ENCODE measurements at places on chromosomes 11 and 22.

DNA sequence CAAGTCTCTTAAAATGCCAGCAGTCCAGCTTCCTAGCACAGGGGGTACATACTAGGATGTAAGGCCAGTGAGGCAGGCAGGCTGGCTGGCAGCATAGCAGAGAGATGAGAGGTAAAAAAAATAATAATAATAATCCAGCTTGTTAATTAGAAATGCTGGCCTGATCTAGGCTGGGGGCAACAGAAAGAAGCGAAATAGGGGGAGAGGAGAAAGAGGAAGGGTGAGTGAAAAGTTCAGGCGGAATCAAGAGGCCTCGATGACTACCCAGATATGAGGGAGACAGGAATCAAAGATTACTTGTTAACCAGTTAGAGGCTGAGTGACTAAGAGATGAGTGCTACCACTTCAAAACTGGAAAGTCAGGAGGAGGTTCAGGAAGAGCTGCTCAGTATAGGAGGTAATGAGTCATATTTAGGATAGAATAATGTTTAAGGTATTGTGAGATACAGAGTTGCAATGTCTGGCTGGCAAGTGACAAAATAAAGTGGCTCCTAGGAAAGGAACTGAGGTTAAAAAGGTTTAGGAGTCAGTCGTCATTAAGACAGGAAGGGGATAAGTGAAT is 2.8 kb downstream of the ALKBH8 start:
- DNase-seq, result no peak

GRCh38 chr11:10385696-10386095 is 69.4 kb upstream of the AMPD3 start:
- no peak for DNase-seq

DNA sequence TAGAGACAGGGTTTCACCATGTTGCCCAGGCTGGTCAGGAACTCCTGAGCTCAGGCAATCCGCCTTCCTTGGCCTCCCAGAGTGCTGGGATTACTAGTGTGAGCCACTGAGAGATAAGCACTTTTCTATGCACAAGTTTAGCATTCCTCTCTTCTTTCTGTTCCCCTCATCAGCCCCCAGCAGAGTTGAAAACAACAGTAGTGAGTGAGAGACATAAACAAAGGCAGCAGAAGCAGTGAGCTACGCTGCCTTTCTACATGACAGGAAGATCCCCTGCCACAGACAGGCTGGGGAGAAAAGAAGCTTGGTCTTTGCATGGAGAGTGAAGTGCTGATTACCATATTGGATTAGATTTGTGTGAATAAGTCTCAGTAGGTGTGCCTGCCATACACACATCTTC is 392.0 kb upstream of the KIRREL3 start:
- DNase-seq, result no peak

- no peak for DNase-seq
These were observed 195.9 kb downstream of the SPON1 start for GRCh38 chr11:14158393-14158792.

DNA sequence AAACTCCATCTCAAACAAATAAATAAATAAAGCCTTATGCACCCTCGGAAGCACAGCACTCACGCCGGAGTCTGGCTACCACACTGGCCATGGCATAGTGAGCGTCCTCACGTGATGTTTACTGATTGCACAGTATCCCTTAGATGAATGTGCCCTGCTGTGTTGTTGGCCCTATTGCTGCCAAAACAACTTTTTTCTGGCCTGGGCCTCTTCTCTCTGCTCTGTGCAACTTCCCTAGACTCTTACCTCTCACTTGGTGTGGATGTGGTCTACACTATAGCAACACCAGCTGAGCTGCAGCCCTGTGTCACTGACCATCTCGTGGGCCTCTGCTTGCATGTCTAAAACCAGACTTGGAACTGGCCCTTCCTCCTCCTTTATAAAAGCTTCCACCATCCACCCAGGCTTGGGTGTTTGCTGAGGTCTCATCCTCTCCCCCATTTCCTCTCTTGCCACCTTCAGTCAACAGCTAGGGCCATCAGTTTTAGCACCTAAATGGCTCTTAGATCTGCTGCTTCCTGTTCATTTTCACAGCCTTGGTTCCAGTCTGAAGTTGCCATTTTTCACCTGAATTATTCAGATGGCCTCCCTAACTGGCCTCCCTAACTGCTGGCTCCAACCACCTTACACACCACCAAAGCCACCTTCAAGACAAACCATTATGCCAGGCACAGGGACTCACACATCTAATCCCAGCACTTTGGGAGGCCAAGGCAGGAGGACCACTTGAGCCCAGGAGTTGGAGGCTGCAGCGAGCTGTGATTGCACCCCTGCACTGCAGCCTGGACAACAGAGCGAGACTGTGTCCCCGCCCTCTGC is 9.2 kb downstream of the ZNF74 start:
- DNase-seq, result no peak

DNA sequence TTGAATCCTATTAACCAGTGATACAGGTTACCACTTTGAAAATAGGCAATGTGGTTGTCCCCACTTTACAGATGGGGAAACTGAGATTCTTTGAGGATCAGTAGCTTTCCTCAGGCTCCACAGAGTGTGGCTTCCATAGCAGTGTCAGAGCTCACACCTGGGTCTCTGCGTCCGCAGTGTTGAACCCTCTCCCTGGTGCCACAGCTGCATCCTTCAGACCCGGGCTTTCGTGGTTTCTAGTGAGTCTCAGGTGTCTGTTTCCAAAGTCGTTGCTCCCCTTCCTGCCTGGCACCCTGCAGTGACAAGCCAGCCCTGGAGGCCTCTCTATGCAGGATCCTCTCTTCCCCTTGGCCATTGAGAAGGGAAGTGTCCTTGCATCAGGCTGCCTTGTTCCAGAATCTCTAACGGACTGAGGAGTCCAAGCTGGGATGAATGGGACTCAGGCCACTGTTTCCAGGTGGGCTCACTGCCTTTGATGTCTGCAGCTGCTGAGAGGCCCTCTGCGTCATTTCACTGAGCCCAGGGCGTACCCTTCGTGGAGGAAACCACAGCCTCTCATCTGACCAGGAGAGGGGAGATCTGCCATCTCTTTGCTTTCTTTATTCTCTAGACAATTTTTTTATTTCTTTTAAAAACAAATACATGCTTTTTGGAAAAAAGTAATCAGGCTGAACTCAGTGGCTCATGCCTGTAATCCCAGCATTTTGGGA is 48.4 kb upstream of the MICAL2 start:
- no peak for DNase-seq

- DNase-seq, result no peak
These were observed 22.8 kb downstream of the CASP5 start for GRCh38 chr11:105000167-105000566.

DNA sequence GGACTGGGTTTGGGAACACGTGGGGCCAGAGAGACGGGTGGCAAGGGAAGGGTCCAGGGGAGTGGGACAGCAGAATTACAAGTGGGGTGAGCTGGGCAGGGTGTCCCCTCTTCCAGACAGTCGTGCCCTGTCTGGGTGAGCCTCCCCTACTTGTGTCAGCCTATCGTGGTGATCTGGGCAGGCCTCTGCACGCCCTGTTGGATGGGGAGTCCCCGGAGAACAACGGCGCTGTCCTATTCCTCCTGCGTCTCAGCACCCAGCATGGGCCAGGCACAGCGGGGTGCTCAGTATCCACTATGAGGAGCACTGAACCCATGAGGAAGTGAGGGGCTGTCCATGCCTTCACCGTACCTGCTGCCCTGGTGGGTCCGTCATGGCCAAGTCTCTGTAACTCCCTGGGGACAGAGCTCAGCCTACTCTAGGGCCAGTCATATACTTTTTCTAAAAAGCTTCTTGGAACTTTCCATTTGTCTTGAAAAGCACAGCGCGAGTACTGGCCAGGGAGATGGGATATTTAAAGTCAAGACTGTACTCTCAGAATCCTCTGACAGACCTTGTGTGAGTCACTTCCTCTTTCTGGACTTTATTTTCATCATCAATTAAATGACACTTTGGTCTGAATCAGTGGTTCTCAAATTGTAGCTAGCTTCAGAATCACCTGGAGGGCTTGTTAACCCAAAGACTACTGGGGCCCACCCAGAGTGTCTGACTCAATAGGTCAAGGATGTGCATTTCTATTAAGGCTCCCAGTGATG is 81.7 kb upstream of the NECTIN1 start:
- no peak for DNase-seq

DNA sequence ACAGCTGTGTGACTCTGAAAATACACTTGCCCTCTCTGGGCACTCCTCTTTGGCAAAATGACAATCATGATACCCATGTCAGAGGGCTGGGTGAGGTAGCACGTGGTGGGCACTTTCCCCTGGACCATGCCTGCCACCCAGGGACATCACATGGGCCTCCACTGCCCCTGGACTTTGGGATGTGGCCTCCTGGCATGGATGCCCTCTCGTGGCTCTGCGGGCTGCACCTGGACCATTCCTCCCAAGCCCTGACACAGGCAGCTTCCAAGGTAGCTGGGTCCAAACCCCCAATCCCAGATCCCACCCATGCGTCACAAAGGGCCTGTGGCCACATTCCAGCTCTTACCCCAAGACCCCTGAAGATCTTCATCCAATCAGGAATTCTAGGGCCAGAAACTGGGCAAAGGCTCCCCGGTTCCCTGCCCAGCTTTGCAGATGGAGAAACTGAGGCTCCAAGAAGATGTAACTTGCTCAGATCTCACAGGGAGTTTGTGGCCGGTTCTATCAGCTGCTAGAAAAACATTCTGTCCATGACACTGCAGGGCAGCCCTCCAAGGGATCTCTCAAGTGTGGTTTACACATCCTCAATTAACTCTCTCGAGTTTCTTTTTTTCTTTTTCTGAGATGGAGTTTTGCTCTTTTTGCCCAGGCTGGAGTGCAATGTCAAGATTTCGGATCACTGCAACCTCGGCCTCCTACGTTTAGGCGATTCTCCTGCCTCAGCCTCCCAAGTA is 35.4 kb upstream of the CYB5R3 start:
- DNase-seq, result no peak

DNA sequence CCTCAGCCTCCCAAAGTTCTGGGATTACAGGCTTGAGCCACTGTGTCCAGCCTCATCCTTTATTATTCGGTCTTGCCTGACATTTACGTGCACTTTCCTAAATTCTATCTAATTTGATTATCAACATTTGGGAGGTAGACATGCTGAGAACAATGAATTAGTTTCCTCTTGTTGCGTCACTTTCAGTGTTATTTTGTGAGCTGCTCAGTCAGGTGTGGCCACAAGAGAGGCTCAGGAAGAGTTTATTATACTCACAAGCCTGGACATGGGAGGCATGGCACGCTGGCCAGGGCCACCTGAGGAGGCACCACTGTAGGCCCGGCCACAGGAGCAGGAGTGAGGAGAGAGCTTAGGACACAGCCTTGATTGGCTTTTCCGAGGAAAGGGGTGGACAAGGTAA is 59.7 kb upstream of the RBFOX2 start:
- no peak for DNase-seq

DNA sequence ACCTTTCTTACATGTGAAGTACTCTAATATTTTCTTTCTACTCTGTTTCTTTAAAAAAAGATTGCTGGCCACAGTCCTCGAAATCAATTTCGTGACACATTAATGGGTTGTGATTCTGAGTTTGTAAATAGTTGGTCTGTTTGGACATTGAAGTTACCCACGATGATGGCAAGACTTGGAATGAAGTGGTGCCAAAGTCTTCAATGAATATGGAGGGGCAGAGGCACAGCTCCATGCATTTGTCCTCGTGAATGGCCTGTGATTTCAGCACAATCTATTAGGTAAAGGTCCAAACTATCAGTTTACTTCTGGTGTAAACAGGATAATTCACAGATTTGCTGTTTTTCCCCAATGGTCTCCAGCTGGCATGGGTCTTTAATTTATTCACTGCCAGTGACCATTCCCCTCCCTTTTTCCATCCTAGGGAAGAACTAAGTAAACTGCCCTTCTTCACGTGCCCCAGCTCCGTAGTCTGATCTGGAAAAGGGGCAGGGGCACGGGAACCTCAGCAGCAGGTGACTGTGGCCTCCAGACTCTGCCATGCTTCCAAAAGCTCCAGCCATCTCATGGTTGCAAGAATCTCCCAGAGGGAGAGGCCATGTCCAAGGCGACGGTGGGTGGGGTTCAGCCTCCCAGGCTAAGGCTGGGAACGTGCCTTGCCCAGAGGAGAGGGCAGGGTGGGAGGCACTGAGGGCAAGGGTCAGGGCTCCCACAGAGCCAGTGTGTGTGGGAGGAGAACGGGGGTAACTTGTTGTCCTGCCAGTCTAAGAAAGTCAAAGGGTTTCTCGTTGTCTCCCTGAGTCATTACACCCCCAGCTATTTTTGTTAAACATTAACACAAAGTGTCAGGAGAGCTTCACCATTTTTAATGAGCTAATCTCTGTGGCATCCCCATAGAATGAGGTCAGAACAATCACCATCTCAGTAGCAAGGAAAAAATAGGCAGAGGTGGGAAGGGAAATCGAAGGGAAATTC is 16.9 kb upstream of the PEX26 start:
- no peak for DNase-seq

DNA sequence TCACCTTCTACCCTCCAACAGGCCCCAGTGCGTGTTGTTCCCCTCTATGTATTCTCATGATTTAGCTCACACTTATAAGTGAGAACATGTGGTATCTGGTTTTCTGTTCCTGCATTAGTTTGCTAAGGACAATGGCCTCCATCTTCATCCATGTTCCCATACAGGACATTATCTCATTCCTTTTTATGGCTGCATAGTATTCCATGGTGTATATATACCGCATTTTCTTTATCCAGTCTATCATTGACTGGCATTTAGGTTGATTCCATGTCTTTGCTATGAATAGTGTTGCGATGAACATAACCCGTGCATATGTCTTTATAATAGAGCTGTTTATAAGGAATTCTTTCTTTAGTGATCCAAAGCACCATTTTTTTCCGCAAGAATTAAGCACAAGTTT is 28.5 kb upstream of the TLCD5 start:
- no peak for DNase-seq

- no peak for DNase-seq
These were observed 70.8 kb downstream of the TBC1D22A start for GRCh38 chr22:46833228-46833627.

DNA sequence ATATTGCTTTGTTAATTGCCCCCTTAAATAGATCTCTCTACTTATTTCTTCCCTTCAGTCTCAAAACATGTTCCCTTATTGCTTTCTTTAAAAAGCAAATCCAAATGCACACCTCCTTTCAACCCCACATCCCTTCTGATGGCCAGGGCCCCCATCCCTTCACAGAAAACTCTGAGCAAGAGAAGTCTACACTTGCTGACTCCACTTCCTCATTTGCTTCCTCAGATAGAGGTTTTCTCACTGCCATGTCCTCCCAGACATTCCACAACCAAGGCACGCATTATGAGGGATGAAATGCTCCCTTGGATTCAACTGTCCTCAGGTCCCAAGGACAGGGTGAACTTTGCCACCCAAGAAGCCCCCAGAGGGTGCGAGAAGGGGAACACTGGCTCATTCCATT is 43.1 kb downstream of the CSNK2A3 start:
- DNase-seq, result no peak

All from hematopoietic multipotent progenitor cell treated with erythropoietin and hydrocortisone succinate and interleukin-3 and kit ligand, for 15 days (in vitro differentiated cells).